SHP77 treated with DMSO at 0.1 percent for 48 hours (cell line): ENCODE measurements at places on chromosomes 16 and 17.

GRCh38 chr16:59887856-59888255, 1153.7 kb upstream of the GOT2 start:
- DNase-seq: no peak

DNA sequence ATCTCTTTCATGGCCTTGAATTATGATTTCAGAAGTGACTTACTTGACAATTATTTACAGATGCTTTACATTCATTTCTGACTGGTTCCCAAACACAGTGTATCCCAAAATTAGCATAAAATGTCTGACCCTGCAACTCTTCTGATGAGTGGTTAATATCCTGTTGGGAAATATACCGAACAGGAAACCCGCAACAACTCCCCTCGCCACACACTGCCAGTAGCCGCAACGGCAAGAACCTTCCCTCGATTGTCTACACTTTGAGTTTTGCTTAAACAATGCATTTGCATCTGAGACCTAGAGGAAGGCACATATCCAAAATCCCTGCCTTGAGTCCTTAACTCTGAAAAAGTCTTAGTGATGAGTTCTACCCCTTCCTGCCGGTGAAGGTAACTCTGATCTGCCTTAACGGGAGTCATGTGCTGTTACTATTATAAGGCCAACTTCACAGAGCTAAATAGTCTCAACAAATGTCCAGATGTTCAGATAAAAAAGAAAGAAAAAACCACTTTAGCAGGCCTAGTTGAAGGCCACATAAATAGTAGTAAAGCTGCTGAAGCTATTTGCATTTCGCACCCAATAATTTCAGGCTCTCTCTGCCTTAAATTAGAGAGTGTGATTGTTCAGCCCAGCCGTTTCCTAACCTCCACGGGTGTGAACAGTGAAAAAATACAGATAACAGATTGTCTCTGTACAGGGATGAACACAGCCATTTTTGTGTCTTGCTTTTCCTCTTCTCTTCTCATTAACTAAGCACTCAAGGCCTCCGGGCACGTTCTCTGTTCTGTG, 321.1 kb downstream of the HS3ST3B1 start:
- DNase-seq: no peak

- DNase-seq: no peak
Measured at GRCh38 chr16:58859958-58860669, 126.0 kb upstream of the GOT2 start.

- peak; percentile 75 for DNase-seq
Measured at GRCh38 chr17:40559954-40560591, 5.2 kb downstream of the CCR7 start.

- no peak for DNase-seq
Measured at GRCh38 chr16:50837324-50837723, 95.4 kb downstream of the CYLD start.

- DNase-seq: no peak
Measured at GRCh38 chr17:15083225-15083624, 181.9 kb downstream of the PMP22 start.
